Ovary (tissue), 10 donors: ENCODE measurements at places on chromosomes 1 and 21. TPM values are rescaled to one million over a fixed set of nuclear protein-coding genes. Genes with fewer than 3 reads are reported as not detected.

GRCh38 chr1:95002540-95003432, 70.0 kb downstream of the ALG14 start:
- peak; percentile 44 for DNase-seq
- H3K27ac ChIP-seq: peak overlapping the region; percentile 13
- no peak overlapping the region for H3K4me3 ChIP-seq
- no peaks in the 10 kb centered on the region for H3K36me3 ChIP-seq
- no peaks in the 10 kb centered on the region for H3K27me3 ChIP-seq

- H3K4me1 ChIP-seq: no peaks in the 10 kb centered on the region
- no peak overlapping the region for H3K4me3 ChIP-seq
- H3K36me3 ChIP-seq: no peaks in the 10 kb centered on the region
- H3K27me3 ChIP-seq: no peaks in the 10 kb centered on the region
- no peak for DNase-seq
Observed at GRCh38 chr1:16927256-16927655, 5.5 kb downstream of the CROCC start.

- no peak for DNase-seq
- H3K27ac ChIP-seq: no peak overlapping the region
- no peaks in the 10 kb centered on the region for H3K4me1 ChIP-seq
- H3K36me3 ChIP-seq: no peaks in the 10 kb centered on the region
Observed at GRCh38 chr1:200310824-200311223, 99.0 kb downstream of the ZNF281 start.

Gene SLAMF7
- total RNA-seq: 0.46 TPM

GRCh38 chr1:29121936-29122681, 1.6 kb downstream of the TMEM200B start:
- peak; percentile 76 for DNase-seq
- H3K27ac ChIP-seq: peak overlapping the region; percentile 95
- H3K4me3 ChIP-seq: peak overlapping the region; percentile 66
- no peaks in the 10 kb centered on the region for H3K36me3 ChIP-seq
- no peaks in the 10 kb centered on the region for H3K27me3 ChIP-seq

Gene SERINC2
- total RNA-seq: 0.38 TPM

Gene CELSR2
- 6.7 TPM for total RNA-seq

Gene AKIRIN1
- total RNA-seq: 43.1 TPM

GRCh38 chr1:161999301-162000052, 24.2 kb downstream of the OLFML2B start:
- H3K27me3 ChIP-seq: no peaks in the 10 kb centered on the region
- no peak for DNase-seq
- peaks cover 2% of the 10 kb centered on the region for H3K4me1 ChIP-seq
- H3K4me3 ChIP-seq: no peak overlapping the region
- no peak overlapping the region for H3K27ac ChIP-seq

- H3K27me3 ChIP-seq: no peaks in the 10 kb centered on the region
- no peaks in the 10 kb centered on the region for H3K36me3 ChIP-seq
- no peak for DNase-seq
- H3K4me1 ChIP-seq: peaks cover 15% of the 10 kb centered on the region
Observed at GRCh38 chr1:8356256-8357209, 38.6 kb downstream of the SLC45A1 start.

GRCh38 chr1:36222481-36223380, 1.5 kb upstream of the THRAP3 start:
- peak overlapping the region; percentile 63 for H3K4me3 ChIP-seq
- peak overlapping the region; percentile 93 for H3K27ac ChIP-seq
- peaks cover 3% of the 10 kb centered on the region for H3K4me1 ChIP-seq
- no peaks in the 10 kb centered on the region for H3K27me3 ChIP-seq
- no peaks in the 10 kb centered on the region for H3K36me3 ChIP-seq
- DNase-seq: no peak

Gene NPR1
- 96.5 TPM for total RNA-seq

Gene TMEM79
- 1.8 TPM for total RNA-seq

DNA sequence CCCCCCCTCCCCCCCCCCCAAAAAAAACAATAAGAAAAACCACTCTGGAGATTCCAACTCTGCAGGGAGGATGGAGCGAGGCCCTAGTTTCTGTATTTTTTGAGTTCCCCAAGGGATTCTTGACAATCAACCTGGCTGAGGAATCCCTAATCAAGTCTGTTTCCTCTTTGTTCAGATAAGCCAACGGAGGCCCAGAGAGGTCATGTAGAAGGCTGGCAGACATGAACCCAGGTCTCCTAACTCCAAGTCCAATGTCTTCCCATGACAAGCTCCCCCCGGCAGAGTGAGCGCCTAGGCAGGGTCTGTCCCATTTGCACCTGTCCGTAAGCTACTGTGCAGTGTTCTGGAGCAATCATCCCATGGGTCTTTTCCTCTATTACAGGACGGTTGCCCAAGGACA, 39.5 kb downstream of the LRRC71 start:
- H3K27ac ChIP-seq: no peak overlapping the region
- no peak for DNase-seq
- no peaks in the 10 kb centered on the region for H3K36me3 ChIP-seq
- H3K4me1 ChIP-seq: no peaks in the 10 kb centered on the region
- H3K27me3 ChIP-seq: no peaks in the 10 kb centered on the region

Gene SEC16B
- 2.5 TPM for total RNA-seq

Gene ARHGAP30
- 1.7 TPM for total RNA-seq
